Fibroblast of upper back skin (primary cell): ENCODE measurements at places on chromosomes 13 and 19.

DNA sequence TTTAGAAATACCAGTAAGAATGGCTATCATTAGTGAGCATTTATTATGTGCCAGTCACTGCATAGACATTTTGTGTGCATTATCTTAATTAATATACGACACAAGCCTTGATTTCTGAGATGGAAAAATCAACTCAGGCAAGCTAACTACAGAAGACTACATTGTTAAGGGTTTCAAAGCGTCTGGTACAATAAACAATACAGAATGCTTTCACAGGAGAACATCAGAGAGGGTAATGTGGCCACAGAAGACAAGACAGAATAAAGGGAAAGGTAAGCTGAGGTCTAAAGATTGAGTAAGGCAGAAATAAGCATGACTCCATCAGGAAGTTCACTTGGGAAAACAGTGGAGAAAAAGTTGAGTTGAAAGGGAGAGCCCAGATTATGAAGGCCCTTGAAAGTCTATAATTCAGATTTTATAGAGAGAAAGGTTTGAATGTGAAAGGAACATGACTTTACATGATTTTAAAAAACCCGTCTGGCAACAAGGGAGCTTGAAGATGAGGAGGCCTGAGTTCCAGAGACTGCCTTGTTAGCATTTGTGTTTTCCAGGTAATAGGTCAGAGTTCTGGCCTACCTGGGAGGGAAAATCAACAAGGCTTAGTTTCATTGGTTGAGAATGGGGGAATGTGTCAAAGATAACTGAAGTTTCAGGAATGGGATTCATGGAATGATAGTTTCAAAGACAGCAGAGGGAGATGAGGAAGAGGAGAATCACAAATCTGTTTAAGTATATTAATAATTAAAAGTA lies 1.8 kb upstream of the MBNL2 start:
- DNase-seq = no peak

DNA sequence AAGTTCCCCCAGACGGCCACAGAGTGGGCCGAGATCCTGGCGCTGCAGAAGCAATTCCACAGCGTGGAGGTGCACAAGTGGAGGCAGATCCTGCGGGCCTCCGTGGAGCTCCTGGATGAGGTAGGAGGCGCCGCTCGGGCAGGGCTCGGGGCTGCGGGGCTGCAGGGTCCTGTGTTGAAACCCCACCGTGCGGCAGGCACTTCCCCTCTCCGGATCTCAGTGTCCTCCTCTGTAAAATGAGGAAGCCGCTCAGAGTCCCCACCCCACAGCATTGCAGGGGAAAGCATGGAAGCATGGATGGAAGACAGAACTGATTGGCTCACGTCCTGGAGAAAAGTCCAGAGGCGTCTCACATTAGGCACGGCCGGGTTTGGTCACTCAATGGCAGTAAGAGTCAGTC lies 6.8 kb upstream of the SCN1B start:
- no peak for DNase-seq

GRCh38 chr13:45119469-45119990 lies 780 bp upstream of the GTF2F2 start:
- peak; percentile 53 for DNase-seq

DNA sequence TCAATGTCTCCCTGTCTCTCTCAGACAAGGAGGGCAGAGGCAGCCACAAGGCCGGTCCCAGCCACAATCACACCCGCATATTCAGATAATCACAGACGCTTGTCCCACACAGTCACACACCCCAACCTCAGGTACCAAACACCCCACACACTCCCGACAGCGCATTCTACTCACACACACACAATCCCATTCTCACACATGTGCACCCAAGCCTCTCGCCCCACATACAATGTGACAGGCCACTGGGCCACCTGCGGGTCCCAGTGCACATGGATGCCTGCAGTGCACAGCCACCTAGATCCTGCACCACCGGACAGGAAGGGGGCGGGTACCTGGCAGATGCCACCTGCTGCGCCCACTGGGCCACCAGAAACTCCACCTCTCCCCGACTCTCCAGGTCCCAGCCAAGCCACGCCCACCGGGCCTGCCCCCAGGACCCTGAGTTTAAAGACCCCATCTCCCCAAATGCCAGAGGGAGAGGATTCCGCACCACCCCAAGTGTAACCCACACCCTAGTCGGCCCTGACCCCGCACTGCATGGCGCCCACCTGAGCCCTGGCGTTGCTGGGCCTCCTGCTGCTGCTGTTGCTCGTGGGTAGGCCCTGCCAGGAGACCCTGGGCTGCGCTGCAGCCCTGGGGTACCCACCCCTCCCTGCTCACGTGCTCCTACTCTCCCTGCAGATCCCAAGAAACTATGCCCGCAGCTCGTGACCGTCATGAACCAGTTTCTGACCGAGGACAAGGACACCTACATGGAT lies 10.6 kb downstream of the SCGB2B2 start:
- DNase-seq = no peak

DNA sequence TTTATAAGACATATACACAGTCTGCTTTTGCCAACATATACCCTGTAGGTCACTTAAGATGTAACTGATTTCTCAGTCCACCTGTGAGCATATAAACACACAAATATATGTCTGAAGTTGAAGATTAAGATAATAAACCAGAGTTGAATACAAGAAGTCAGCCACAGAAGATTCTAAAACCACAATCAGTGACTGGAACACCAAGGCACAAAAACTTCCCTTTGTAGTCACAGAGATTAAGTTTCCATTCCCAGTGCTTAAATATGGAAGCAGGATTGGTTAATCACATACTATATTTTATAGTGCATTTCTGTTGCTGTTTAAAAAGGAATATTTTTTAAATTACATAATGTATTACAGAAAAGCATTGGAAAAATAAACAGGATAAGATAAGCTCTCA lies 39.9 kb downstream of the MTMR6 start:
- DNase-seq = no peak

DNA sequence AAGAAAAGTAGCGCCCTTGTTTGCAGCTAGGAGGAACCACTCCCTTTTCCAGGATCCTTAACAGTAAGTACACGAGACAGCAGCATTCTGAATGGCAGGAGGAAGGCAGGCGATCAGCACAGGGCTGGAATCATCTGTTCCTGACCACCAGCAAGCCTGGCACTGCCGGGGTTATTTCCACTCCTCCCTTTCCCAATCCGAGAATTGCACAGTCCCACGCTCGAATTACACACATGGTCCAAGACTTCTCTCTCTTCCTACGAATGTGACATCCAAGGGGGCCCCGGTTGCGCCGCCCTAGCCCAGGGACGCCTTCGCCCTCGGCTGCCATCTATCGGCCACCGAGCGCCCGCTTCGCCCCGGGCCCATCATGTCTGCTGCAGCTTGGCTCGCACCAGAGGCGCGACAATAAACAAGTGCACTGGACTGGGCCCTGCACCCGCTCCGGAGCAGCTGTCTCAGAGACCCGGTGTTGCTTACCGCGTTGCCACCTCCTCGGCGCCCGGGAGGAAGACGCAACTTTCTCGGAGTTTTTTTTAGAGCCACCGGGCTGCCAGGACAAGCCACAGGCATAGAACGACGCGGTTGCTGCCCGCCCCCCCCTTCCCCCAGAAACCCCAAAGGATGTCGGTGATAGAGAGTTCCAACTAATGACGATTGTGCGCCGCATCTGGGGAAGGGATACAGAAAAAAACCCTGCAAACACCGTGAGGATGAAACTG lies at the start of gene SLITRK5:
Gene SLITRK5 (plus strand): TSS at position 341 of the 722 bp plus-strand sequence. CDS start 4,018 bp downstream, outside the sequence.
- peak; percentile 39 for DNase-seq

- DNase-seq = no peak
These were observed 49.8 kb upstream of the ESD start for GRCh38 chr13:46846726-46847125.

DNA sequence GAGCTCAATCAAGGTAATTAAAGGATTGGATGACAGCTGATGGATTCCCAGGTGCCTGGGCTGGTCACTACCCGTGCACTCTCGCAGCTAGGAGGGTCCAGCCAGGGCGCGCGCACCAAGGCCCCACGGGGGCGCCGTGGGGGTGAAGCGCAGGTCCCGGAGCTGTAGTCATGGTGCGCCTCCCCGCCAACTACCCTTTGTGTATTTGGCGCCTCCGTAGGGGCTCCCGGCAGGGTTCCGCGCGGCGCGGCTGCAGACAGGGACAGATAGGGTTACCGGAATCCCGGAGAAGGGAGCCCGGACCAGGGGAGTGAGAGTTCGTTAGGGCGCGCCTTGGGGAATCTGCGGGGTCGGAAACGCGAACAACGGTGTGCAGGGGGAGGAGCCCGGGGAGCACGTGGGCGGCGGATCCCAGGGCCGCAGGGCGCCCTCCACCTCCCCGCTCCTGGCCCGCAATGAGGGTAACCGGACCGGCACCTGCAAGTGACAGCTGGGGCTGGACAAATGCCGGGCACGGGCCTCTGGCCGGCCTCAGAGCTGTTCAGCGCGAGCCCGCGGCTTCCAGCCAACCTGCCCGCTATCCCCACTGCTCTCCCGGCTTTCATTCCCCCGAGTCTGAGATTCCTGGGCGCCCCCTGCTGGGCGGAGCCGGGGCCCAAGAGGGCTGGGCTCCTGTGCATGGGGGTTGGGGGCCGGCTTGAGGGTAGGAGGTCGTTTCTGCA lies 3.4 kb upstream of the PRAM1 start:
- peak; percentile 59 for DNase-seq

DNA sequence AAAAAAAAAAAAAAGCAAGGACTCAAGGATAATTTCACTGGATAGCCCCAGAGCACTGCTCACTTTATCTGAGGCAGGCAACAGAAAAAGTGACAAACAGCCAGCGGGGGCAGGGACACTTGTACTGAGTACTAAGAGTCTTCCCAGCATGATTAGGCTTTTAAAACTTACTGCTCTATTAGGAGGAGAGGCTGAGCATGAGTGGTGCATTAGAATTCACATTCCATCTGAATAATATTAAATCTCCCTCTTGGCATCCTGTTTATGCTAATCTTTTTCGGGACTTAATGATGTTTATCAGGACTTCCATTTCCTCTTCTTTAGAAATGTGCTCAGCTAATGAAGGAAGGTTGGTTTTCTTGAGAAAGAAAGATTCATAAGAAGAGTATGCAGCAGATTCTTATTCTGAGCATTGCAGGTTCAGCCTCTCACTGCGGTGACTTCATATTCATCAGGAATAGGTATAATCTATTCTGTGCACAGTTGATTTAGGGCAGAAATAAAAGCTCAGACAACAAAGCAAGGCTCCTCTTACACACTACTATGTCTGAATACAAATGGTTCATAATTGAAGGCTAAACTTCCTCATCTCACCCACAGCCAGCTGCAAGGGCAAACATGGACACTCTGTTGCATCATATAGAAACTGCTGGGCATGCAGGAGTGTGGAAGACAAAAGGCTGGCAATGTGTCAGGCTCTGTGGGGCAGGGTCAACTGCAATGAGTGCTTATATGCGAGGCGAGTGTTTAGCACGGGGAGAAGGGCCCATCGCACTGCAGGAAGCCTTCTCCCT lies 107.0 kb downstream of the KL start:
- DNase-seq = peak; percentile 55

GRCh38 chr19:12800923-12801465 lies 606 bp downstream of the PRDX2 start:
- no peak for DNase-seq

- DNase-seq = no peak
These were observed 88.1 kb downstream of the TSHZ3 start for GRCh38 chr19:31261019-31261602.

GRCh38 chr19:47490847-47491246 lies 6.8 kb upstream of the KPTN start:
- DNase-seq = no peak

- peak; percentile 14 for DNase-seq
These were observed 168.6 kb upstream of the RFC3 start for GRCh38 chr13:33649212-33649878.

- DNase-seq = peak; percentile 18
These were observed 275.6 kb downstream of the TSHZ3 start for GRCh38 chr19:31073485-31074198.

GRCh38 chr19:43555185-43555770 lies 20.0 kb downstream of the XRCC1 start:
- DNase-seq = peak; percentile 62

- DNase-seq = no peak
These were observed 4.5 kb upstream of the ARHGAP45 start for GRCh38 chr19:1062387-1063029.

DNA sequence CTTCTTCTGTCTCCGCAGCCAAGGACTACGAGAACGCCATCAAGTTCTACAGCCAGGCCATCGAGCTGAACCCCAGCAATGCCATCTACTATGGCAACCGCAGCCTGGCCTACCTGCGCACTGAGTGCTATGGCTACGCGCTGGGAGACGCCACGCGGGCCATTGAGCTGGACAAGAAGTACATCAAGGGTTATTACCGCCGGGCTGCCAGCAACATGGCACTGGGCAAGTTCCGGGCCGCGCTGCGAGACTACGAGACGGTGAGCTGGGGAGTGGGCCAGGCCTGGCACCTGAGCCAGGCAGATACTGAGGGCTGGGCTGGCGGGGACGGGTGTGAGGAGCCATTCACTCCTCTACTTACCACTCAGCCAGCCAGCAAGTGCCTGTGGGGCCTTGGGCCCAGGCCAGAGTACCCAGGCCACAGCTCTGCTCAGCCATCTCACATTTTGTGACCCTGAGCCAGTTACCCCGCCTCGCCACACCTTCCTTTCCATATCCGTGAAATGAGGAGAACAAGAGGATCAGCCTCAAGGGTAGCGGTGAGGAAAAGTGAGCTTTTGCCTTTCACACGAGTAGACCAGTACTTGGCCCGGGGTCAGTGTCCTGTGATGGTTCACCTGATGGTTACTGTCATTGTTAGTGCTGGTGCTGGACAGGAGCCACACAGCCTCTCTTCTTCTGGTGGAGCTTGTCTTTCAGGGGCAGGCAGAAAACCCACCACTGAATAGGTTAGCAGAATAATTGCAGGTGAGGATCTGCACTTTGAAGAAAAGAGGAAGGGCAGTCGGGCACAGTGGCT lies 7.0 kb downstream of the PPP5C start:
- no peak for DNase-seq

- no peak for DNase-seq
These were observed 962.2 kb upstream of the PCDH20 start for GRCh38 chr13:62377838-62378237.

DNA sequence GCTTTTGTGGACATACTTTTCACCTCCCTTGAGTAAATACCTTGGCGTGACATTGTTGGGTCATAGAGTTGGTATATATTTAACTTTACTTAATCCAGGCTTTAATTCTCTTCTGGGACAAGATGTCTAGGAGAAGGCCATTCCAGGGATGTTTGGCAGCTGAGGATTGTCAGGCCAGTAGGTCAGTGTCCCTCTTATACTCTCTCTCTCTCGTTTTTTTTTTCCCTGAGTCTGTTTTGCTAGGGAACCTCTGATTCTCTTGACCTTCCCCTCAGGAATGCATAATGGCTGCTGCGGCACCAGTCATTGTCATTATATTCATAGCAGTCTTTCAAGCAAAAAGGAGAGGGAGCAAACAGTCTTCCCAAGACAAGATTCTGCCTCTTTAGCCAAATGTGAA lies 48.8 kb downstream of the BICRA start:
- DNase-seq = no peak

DNA sequence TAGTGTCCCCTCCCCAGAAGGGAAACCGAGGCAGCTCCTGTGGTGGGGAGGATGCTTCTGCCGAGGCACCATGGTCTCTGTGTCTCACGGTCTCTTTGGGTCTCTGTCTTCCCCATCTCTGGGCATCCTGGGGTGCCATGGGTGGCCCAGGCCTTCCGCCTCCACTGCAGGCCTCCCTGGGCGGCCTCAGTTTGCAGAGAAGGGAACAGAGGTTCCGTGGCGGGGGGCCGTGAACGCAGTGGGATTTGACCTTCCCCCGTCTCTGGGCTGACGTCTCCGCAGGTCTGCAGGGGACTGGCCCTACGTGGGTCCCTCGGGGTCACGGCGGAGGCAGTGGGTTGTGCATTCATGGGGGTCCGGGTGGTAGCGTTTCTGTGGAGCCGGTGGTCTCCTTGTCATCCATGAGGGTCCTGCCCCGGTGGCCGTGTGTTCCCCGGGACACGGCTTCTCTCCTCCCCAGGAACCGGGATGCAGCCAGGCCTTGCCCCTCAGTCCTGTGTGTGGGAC lies 4.6 kb downstream of the EFNA2 start:
- no peak for DNase-seq
